ENCODE measurements at places on chromosomes 6 and 20.

DNA sequence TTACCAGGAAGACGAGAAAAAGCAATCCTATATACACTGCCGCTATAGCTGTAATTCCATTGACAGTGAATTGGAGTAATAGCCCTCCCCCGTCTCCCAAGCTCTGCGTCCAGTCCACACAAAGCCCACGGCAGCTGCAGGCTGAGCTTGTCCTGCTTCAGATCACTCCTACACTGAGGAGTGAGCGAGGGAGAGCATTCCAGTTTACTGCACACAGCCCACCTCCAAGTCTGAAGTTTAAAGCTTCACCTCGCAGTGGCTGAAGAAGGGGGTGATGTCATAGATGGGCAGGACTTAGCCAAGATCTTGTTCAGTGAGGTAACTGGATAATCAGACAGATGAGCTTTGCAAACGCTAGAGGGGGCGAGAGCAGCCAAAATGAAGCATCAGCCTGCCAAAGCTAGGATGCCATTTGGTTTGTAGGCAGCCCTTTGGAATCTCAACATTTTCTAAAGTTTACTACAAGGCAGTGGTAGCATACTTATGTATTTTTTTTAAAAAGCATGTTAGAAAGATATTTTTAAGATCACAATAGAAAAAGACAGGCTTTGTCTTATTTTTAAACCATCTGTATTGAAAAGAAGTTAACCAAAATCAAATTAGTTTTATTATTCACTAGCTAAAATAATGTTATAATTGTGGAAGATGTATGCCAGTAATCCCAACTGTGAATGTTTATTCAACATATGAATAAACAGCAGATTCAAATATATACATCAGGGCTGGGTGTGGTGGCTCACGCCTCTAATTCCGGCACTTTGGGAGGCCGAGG lies at the start of gene FLRT3:
Gene FLRT3, minus strand, starts transcription at position 213 of the 772 bp plus-strand sequence. CDS start 10,106 bp downstream, outside the sequence.
- peak; percentile 62 for DNase-seq

DNA sequence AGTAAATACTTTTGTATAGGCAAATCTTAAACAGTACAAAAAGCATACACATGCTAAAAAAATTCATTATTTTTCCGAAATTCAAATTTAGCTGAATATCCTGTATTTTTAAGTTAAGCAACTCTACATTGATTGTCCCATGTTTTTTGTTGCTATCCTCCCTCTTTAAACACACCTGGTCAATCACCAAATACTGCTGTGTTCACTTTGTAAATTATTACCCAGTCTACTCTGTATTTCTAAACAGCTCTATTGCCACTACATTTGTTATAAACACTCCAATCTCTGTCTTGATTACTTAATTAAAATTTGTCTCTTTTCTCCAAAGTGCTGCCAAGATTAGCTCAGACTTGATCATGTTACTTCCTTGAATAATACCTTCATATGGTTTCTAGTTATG lies 466.5 kb upstream of the GJE1 start:
- DNase-seq = no peak

- peak; percentile 94 for DNase-seq
Observed at GRCh38 chr20:50980071-50980681, 21.6 kb downstream of the MOCS3 start.

- DNase-seq = no peak
Observed at GRCh38 chr6:143099647-143100046, 39.0 kb downstream of the AIG1 start.

GRCh38 chr20:62595491-62595890 lies 46.8 kb upstream of the SLCO4A1 start:
- DNase-seq = peak; percentile 81
